CD4-positive, alpha-beta T cell treated with Interleukin-17A for 4 hours (primary cell): ENCODE measurements at places on chromosomes 11 and 22.

- no peak for DNase-seq
Measured at GRCh38 chr11:126703662-126704061, 296.9 kb downstream of the KIRREL3 start.

DNA sequence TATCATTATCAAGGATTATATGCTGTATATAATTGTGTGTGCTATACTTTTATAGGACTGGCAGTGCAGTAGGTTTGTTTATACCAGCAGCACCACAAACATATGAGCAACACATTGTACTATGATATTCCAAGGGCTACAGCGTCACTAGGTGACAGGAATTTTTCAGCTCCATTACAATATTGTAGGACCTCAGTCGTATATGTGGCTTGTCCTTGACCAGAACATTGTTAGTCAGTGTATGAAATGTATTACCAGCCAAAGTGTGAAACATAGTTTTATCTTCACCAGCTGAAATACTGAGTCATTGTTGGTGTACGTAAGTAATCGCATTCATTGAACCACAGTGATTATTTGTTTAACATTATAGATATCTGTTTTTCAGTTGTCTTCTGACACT, 20.4 kb downstream of the JHY start:
- DNase-seq = no peak

DNA sequence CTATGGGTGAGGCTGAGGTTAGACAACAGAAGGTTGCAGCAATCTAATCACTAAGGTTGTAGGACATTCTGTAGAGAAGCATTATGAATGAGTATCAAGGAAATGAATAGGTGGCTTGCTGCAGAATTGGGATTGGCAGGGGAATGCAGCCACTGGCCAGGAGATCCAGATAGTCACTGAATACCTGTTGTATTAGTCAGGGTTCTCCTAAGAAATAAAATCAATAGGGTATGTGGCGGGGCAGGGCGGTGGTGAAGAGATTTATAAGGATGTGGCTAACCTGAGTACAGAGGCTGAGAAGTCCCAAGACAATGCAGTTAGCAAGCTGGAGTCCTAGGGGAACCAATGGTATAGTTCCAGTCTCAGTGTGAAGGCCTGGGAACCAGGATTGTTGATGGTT, 163.0 kb downstream of the SPON1 start:
- DNase-seq = no peak

- DNase-seq = no peak
Measured at GRCh38 chr22:17726006-17726927, 48.0 kb downstream of the BID start.

GRCh38 chr11:79440571-79441460, at the start of gene TENM4:
TSS of gene TENM4 (minus strand) at chr11:79441030. CDS start at chr11:79069944, 371,086 bp downstream.
- DNase-seq = no peak

DNA sequence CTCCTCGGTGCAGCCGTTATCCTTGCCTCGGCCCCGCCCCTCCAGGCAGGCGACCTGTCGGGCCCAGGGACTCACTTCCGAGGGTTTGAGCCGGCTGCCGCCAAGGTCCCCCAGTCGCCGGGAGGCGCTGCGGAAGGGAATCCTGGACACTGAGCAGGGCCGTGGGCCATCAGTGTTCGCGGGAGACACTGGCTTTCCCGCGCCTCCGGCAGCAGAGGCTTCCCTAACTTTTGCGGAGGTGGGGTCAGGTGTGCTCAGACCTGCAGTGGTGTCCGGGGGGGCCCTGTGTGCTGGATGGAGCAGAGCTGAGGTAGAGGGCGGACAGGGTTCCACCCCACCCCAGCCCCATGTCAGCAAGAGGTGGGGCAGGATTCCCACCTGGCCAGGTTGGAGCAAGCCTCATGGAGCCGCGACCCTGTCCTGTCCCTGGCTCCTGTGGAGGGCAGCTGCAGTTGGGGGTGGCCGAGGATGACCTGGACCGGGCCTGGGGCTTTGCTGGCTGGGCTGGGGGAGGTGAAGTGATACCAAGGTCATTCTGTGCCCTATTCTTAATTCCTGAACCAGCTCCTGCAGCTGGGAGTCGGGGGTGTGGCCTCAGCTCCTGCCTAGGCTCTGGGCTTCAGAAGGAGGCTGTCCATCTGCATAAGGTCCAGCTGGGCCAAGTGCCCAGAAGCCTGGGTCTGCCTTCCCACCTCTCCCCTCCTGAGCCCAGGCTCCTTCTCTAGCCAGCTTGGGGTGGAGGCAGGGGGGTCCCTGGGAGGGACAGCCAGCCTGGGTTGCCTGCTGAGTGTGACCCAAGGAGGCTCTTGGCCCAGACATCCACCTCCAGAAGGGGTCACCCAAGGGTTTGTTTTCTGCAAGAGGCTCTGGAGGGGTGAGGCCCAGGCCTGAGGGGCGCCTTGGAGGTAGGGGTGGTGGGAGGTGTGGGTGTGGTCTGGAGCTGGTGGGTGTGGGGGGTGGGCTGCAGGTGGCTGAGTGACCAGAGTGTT, 8.4 kb downstream of the TSPAN4 start:
- no peak for DNase-seq
